ENCODE measurements at places on chromosomes 4 and X.

- no peak for DNase-seq
These were observed 68.0 kb downstream of the ADRA2C start for GRCh38 chr4:3834186-3834662.

GRCh38 chr4:167109859-167110258 lies 124.4 kb downstream of the SPOCK3 start:
- DNase-seq: no peak

- DNase-seq: no peak
These were observed 118.7 kb downstream of the FAT4 start for GRCh38 chr4:125433453-125433852.

DNA sequence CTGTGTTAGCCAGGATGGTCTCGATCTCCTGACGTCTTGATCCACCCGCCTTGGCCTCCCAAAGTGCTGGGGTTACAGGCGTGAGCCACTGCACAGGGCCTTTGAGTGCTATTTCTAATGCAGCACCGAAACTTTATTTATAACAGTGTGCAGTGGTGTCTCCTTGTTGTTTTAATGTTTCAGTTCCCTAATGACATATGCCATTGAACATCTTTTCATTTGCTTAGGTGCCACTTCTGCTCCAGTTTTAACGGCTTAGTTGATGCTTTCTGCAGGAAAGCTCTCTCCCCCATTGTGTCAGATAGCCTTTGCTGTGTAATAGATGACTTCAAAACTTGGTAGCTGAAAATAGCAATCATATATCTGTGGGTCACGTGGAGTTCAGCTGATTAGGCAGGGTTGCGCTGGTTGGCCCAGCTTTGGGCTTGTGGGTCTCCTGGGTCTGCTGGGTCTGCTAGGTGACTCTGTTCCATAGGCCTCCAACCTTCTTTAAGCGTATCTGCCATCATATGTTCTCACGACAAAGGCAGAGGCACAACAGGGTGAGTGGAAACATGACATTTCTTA lies 76.4 kb upstream of the SHISA3 start:
- no peak for DNase-seq

DNA sequence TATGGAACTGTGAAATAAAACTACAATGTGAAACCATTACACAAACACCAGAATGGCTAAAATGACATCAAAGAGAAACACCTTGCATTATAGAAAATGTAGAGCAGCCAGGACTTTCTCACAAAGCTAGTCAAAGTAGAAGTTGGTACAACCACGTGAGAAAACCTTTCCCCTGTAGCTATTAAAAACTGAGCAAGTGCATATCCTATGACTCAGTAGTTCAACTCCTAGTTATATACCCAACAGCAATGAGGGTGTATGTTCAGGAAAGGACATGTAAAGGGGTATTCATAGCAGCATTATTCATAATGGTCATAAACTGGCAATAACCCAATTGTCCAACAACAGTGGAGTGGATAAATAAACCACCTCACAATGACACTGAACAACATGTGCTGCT lies 177.5 kb upstream of the NUDT10 start:
- no peak for DNase-seq

GRCh38 chr4:15162465-15163283 lies 160.4 kb downstream of the CPEB2 start:
- no peak for DNase-seq

- no peak for DNase-seq
These were observed 577.6 kb downstream of the TECRL start for GRCh38 chr4:63831590-63832155.

DNA sequence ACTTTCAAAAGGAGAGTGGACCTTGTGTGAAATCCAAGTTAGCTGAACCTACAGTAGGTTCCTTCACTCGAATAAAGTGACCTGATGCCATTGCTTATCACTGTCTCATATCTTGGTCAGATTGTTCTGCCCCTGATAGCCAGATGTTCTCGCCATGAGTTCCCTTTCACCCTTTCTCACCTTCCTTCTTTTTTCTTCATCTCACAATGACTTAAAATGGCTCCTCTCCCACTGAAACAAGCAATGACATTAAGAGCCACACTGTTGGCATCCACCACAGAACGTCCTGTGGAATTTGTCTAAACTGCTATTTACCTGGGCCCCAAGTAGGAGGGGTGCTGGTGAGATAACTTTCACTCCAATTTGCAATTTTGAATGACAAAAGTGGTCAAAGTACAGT lies 227.6 kb upstream of the PPP1R2C start:
- no peak for DNase-seq

GRCh38 chr4:154455111-154455510 lies 36.5 kb downstream of the DCHS2 start:
- DNase-seq: no peak

DNA sequence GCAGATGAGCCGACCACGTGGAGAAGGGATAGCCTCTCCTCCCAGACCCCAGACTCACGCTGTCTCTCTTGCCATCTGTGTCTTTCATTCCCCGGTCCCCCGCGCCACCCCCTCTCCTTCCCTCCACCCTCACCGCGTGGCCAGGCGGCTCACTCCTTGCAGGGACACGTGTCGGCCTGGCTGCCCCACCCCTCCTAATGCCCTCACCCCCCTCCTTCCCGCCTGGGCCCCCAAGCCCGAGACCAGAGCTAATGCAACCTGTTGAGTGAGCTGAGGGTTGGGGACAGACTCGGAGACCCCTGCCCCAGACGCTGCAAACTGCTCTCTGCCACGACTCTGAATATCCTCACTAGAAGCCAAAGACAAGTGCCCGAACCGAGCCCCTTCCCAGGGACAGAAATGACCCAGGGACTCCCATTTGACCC lies 1.8 kb downstream of the SLC38A5 start:
- peak; percentile 69 for DNase-seq

- DNase-seq: no peak
These were observed 168.7 kb upstream of the TBC1D9 start for GRCh38 chr4:140924761-140925392.

DNA sequence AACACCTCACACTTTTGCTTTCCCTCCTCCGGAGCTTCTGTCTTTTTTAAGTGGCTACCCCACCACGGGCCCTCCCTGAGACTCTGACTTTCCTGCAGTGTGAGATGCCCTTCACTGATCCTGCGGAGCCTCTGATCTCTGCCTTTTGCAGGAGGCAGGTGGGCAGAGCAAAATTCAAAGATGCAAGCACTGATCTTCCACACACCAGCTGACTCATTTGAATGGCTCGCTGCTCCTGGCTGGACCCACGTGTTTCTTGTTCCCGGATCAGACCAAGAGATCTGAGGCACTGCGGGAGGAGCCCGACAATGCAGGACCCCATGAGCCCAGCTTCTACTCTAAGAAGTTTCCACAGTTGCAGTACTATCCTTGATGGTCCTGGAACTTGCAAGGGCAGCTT lies 1607.9 kb upstream of the TENM3 start:
- DNase-seq: no peak

GRCh38 chr4:149056615-149057014 lies 614.4 kb upstream of the NR3C2 start:
- DNase-seq: no peak

GRCh38 chr4:132108784-132109183 lies 1040.3 kb upstream of the PCDH10 start:
- no peak for DNase-seq

GRCh38 chr4:99893029-99893428 lies 1.2 kb downstream of the LAMTOR3 start:
- DNase-seq: no peak

DNA sequence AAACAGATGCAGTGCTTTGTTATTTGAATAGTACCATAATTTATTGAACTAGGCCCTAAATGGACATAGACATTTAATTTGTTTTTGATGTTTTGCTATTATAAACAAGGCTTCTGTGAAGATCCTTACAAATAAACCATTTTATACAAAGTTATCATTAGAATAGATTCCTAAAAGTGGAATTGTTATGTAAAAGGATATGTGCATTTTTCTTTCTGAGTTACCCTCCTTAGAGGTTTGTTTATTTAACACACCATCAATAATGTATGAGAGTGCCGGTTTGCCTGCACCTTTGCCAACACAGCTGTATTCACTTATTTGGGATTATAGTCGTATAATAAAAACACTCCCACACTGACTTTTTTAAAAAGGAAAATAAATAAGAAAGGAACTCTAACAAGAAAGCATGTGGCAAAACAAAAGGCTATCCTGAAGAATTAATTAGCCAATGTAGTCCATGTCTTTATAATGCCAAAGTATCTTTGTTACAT lies 84.8 kb downstream of the PAK3 start:
- DNase-seq: no peak

DNA sequence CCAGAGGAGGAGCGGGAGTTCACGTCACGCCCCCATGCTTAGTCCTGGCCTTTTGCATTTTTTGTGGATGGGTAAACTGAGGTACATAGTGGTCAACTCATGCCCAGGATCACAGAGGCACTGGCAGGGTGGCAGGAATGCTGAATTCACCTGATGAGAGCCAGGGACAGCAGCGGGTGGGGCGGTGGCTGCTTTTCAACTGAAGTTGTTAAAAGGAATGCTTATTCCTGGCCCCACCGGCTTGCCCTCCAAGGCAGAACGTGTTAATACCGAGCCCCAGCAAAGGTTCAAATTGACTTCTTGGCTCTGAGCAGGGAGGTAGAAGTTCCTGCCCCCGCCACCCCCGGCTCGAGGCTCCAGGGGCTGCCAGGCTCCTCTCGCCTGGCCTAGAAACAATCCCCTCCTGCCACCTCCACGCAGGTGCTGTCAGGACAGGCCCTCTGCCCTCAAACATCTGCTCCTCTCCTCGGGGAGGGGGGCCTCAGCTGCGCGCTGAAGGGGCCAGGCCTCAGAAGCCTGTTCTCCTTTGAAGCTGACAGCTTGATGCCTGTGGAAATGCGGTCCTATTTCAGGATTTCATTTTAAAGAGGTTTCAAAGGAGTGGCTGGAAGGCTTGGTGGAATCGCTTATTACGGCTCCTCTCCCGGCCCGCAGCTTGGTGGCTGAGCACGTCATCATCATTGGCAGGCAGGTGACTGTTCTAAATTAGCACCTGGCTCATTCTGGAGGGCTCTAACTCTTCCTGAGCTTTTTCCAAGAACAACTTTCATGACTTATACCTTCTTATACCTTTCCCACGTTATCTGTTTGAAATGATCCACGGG lies 93.0 kb downstream of the PHKA2 start:
- no peak for DNase-seq

DNA sequence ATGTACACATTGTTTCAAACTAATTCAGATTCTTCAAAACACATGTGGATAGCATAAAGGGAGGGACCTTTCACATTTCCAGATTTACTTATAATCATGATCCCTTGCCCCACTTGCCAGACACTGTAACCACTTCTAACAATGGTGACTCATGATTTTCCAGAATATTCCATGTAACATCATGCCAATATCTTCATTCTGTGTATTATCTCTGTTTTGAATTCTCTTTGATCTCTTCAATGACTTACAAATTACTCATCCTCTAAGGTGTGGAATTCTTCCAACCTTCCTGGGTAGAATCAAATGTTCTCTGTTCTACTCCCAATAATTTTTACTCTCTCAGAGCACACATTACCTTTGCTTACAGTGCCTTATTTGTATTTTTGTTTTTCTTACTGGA lies 517.1 kb downstream of the PCDH7 start:
- DNase-seq: no peak

- DNase-seq: no peak
These were observed 615.4 kb upstream of the ZFP42 start for GRCh38 chr4:187380181-187380581.

- no peak for DNase-seq
These were observed 190.9 kb downstream of the NDST4 start for GRCh38 chr4:114922592-114922933.

GRCh38 chr4:18039113-18039512 lies 17.6 kb upstream of the LCORL start:
- no peak for DNase-seq

GRCh38 chr4:121706595-121707021 lies 9.8 kb upstream of the ANXA5 start:
- peak; percentile 73 for DNase-seq

- DNase-seq: no peak
These were observed 37.5 kb upstream of the TMEM150C start for GRCh38 chr4:82599336-82599735.
